ENCODE measurements at places on chromosomes 2 and 18. TPM values are rescaled to one million over a fixed set of nuclear protein-coding genes. Genes with fewer than 3 reads are reported as not detected.

DNA sequence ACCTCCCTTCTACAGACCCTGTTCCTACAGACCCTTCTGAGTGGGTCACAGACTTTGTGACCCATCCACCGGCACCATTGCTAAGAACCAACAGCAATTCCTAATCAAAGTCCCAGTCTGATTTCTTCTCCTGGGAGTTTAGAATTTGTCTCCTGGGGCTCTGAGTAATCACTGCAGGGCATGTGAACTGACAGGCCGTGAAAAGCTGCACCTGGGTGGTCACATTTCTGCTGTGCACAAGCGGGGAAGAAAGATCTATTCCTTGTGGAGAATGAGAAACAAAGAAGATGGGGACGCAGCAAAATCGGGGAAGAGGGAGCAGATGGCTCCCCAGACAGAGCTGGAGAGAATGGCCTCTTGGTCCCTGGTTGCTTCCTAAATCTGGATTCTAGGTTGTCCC is 151.0 kb downstream of the ARL4C start:
- DNase-seq = no peak

DNA sequence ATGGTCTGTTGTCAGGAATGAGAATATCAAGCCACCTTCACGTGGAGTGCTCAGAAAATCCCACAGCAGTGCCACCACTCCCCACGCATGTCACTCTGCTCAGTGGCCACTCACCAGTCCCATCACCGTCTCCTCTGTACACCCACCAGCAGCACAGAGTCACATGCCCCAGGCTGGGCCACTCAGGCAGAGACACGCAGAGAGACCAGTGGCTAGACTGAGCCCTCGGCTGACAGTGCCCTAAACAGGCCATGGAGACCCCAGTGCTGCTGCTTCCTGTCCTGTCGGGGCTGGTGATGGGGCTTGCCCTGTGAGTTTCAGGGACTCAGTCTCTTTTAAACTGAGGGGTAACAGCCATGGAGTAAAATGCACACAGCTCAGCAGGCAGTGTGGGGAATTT is 25.9 kb downstream of the ODC1 start:
- DNase-seq = no peak

- no peak for DNase-seq
These were observed 186.3 kb downstream of the RIT2 start for GRCh38 chr18:42929181-42929580.

DNA sequence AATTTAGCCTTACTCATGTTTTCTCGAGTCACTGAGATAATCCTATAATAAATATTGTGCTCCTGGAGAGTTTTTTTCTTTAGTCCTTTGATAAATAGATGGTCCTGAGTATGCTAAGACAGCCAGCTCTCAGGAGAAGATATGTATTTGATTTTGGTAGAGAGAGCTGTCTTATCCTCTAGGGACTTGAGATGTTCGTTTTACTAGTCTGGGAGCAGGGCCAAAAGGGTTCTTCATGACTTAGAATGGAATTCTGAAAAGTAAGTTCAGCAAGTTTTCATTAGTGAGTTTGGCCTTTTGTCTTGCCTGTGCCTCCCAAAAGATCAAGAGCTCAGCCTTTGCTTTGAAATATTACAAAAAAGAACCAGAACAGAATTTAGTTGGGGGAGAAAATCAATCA is 246.7 kb downstream of the BABAM2 start:
- DNase-seq = no peak

GRCh38 chr2:69253611-69254301 is 133.3 kb downstream of the GFPT1 start:
- no peak for DNase-seq

GRCh38 chr2:148479398-148479797 is 165.2 kb upstream of the EPC2 start:
- DNase-seq = no peak

The RASGRP3 gene
- polyA plus RNA-seq = not detected

The MOGAT1 gene
- not detected for polyA plus RNA-seq

All from immature natural killer cell (primary cell).